ENCODE measurements at places on chromosomes 13 and 19.
A peak's percentile ranks its signal among the peaks of the same experiment; 100 is the strongest.

DNA sequence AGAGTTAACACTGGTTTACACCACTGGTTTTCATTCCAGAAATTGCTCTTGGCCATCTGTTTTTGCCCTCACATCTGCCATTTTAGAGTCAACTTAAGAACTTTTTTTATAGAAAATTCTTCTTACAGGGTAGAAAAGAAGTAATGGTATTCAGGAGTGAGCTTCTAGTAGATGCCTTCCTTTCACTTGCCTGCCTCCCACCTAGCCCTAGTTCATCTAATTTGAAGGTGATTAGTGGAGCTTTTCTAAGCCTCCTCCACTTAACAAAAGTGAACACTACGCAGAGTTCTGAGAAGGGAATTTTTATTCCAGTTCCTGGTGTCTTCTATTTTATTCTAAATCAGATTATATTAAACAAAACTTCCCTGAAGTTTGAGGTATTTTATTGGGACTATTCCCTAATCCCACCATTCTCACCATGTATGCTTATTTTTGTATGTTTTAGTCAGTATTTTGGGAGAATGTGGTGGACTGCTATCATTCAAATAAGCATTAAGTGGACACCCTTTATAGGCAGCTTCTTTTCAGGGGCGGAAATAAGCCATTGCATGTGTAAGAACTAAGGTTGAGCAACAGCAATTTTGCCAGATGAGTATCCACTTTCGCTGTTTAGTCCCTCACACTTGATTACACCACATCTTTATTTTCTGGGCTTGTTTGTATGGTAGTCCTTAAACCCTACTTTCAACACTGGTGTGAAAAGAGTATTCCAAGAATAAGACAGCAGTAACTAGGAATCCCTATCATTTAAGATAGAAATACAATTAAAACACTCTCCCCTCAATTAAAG, 156.9 kb downstream of the ENOX1 start:
- DNase-seq = no peak

DNA sequence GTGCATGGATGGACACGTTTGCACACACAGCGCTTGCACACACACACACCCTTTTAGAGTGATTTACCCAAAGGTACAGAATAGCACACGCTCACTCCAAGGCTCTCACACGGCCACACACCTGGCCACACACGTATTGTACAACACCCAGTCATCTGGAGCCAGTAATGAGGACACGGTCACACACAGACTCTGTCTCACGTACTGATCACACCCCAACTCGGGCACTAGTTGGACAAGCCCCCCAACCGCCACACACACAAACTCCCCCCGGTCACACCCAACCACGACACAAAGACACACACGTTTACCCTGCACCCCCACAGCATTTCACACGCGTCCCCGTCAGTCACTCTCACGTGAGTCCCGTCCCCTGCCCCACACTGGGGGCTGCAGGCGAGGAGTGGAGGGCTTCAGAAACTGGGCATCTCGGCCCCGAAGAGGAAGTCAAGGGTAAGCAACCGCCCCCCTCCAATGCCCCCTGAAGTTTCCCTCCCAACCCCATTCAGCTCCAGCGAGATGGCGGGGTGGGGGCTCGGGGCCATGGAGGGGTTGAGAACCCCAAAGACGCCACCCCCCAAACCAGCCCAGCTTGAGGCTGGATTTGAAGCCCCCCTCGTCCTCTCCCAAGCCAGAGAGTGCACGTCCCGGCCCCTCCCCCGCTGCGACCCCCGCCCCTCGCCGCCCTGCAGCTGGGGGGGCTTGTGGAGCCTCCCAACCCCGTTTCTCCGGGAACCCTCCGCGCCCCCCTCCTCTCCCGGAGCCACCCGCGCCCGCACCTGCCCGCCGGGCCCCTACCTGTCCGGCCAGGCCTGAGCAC, 599 bp downstream of the OLFM2 start:
- no peak for DNase-seq

- DNase-seq = no peak
Measured at GRCh38 chr19:20273951-20274570, 107.0 kb downstream of the ZNF486 start.

GRCh38 chr13:23504180-23504579, 66.0 kb upstream of the TNFRSF19 start:
- no peak for DNase-seq

DNA sequence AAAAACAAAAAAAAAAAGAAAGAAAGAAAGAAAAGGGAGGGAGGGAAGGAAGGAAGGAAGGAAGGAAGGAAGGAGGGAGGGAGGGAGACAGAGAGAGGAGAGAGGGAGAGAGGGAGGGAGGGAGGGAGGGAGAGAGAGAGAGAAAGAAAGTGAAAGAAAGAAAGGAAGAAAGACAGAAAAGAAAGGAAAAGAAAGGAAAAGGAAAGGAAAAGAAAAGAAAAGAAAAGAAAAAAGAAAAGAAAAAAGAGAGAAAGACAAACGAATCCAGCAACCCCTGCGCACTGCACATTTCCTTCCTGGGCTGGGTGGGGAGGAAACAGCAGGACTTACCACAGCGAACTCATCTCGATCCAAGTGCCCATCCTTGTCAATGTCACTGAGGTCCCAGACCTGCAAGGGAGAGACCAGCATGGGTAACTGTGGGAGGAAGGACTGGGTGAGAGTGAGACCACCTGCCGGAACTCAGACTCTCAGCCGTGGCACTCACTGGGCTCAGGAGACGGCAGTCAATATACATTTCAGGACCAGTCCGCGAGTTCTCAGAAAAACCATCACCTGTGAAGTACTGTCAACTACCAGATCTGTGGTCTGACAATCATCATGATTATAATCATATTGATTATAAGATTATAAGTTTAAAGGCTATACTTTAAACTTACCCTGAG, 43.3 kb downstream of the EPS15L1 start:
- no peak for DNase-seq

GRCh38 chr13:111410232-111411021, 90.0 kb downstream of the TEX29 start:
- no peak for DNase-seq

DNA sequence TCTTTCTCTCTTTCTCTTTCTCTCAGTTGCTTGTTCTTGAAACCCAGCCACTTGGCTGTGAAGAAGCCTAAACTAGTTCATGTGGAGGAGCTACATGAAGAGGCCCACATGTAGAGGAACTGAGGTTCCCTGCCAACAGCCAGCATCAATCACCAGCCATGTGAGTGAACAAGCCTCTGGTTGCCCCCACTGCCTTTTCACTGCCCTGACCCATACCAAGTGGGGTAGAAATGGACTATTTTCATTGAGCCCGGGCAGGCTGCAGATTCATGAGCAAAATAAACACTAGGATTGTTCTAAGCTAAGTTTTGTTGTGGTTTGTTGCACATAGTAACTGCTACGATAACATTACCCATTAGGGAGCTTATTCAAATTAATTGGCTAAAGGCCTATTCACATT, 78.7 kb upstream of the FAM216B start:
- DNase-seq = no peak

DNA sequence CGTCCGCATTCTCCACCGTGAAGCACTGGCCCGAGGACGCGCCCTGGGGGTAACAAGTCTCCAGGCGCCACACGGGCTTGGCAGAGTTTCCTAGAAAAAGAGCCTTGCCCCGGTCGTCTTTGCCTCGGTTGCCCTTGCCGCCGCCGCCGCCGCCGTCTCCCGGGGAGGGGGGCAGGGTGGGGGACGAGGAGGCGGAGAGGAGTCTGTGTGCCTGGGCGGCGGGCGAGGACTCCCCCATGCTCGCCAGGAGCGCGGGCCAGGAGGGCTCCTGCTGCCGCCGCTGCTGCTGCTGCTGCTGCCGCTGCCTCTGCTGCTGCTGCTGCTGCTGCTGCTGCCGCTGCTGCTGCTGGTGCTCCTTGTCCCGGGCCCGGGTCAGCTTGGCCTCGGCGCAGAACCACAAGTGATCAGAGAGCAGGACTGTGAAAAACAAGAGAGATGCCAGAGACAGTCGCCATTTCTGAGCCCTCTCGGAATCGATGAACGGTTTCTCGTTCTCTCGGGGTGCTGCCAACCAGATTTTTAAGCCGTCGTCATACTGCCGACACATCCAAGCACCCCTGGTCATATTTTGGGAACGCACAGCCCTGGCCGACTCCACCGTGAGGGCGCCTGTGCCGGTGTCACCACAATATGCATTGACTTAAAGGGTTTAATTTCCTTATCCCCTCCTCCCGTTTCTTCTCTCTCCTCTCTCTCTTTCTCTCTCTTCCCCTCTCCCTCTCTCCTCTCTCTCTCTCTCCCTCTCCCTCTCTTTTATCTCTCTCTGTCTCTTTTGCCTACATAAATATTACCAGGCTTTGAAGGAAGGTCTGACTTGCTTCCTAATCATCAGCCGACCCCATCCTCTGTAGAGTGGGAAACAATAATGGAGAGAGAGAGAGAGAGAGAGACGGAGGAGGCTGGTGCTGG, 349.1 kb downstream of the LIG4 start:
- no peak for DNase-seq

- no peak for DNase-seq
Measured at GRCh38 chr19:49544154-49544553, 16.4 kb downstream of the RCN3 start.

DNA sequence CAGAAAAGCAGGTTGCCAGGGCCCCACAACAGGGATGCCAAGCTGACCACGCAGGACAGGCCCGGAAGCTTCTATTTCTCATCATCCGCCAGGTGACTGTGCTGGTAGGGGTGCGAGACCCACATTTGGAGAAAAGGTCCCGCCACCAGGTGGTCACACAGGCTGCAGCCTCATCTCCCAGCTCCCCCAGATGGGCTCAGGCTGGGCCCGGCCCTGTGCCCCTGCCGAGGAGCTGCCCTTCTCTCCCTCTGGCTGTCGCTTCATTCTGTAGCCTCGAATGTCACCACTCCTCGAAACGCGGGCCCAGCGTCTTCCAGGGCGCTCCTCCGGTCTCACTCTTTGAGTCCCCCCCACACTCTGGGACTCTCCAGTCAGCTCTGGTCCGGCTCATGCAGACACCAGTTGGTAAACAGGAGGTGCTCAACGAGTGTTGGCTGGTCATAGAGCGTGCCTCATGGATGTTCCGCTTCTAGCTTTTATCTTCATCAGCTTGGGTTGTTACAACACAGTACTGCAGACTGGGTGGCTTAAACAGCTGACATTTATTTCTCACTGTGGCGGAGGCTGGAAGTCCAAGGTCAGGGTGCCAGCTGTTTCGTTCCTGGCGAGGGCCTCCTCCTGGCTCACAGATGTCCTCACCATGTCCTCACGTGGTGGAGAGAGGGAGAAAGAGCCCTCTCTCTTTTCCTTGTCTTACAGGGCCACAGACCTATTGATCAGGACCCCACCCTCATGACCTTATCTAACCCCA, 87.1 kb downstream of the TEX29 start:
- no peak for DNase-seq

DNA sequence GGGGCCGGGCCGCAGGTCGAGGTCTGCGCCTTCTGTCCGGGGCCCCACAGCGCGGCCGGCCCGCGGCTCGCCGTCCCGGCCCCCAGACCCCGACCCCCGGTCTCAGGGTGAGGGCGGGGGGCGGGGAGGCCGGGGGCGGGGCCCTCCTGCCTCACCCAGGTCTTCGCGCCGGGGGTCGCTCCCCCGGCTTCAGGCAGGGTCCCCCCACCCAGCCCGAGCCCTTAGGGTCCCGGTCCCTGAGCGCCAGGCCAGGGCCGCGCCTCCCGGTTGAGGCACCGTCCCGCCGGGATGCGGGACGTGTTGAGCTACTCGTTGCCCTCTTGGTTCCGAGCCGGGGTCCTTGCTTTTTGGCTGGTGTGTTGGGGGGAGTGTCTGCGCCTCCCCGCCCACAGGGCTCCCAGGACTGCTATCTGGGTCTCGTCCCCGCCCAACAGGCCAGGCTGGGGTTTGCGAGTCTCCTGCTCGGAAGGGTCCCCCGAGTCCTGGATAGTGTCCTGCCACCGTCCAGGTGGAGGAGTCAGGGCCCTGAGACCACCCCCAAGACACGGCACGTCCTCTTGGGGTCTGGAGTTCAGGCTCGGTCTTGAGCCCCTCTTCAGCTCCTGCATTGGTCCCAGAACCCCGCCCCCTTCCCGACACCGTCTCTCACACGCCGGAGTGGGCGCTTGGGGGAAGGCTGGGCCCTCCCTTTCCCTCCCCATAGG, 452 bp downstream of the PIAS4 start:
- DNase-seq = no peak

DNA sequence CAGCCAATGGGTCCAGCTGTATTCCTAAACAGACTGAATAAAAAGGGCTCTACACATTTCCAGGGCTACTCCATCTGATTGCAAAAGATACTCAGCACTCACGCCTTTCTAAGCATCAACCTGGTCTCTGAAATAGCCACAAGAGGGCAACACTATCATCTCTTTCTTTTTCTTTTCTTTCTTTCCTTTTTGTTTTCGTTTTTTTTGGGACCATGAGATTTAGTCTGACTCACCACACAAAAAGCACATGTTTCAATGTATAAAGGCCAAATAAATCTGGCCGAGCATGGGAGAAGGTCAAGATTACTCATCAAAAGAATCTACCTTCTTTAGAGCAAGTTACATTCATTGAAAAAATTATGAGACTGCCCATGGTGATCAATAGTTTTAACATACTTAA, 805.6 kb upstream of the ARGLU1 start:
- DNase-seq = peak; percentile 4

GRCh38 chr19:6772028-6772865, at the start of gene VAV1:
VAV1 (plus strand) TSS chr19:6772708; CDS start chr19:6772808, 100 bp downstream.
- no peak for DNase-seq

DNA sequence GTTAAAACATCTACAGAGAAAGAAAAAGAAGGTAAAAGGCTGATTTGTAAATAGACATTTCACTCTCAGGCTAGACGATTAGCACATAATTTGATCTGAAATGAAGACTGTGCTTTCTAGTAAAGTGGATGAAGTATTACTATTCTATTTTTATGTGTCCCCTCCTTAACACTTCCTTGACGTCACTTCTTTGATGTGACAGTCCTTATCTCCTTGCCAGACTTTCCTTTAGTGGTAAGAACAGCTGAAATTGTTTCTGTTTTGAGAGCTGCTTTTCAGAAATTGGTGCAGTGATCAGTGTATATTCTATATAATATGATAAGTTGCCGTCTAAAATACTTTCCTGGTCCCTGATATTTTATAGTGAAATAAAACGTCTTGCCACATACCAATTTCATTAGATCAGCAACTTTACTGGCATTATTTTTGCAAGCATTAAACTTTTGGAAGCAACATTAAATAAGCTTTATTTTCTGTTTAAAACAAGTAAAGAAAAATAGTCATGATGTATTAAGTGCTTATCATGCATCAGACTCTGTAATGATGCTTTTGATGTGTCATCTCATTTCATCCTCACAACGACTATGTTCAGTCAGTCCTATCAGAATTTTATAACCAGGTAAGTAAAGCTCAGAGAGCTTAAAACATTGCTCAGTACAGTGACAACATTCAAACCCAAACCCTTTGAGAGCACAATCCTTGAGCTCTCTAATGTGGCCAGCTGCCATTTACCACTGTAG, 210.3 kb upstream of the PCDH9 start:
- no peak for DNase-seq

All from HEK293T (cell line).